ENCODE measurements at places on chromosomes 1 and 21.

DNA sequence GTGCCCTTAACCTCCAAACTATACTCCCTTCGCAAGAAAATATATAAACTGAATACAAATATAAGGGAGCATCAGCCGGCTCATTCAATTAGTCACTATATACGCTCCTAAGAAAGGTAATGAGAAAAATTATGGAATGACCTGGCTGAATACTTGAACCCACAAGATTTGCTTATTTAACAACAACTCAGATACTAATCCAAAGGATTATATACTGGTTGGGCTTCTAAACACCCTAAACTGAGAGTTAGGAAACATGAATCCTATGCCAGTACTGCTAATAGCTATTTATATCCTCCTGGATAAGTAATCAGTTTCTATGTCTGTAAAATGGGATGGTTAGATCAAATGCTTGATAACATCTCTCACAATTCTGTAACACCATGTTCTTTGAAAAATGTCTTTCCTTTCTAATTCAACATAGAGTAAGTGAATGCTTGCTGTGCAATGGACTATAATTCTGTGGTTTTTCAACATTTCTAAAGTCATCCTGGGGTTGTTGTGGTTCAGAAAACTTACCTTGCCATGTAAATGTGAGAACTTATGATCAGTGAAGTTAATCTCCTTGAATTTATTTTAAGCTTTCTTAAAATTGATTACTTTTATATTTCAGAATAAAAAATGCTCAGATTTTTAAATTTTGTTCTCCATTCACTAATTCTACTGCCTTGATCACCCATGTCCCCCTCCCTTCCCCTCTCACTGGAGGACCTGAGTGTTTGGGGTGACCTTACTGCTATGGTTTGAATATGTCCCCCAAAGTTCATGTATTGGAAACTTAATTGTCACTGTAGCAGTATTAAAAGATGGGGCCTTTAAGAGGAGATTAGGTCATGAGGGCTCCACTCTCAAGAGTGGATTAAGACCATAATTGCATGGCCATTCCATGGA lies 14.5 kb downstream of the DUSP10 start:
- DNase-seq, result no peak

- DNase-seq, result no peak
Measured at GRCh38 chr1:102852613-102853012, 255.7 kb downstream of the COL11A1 start.

DNA sequence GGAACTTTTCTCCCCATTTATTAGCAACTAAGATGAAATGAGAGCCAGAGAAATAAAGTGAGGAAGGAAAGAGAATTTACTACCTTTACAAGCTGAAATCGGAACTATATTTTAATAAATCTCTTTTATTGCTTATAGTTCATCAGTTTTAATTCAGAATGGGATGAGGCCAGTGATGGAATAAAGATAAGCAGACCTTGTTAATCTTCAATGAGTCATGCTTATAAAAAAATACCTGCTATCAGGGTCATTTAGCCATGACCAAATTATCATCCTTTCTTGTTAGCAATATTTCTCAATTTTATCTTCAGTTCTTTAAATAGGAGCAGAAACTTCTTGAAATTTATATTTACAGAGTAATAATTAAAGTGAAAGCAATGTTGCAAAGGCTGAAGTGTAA lies 26.1 kb downstream of the RGS4 start:
- DNase-seq, result no peak

DNA sequence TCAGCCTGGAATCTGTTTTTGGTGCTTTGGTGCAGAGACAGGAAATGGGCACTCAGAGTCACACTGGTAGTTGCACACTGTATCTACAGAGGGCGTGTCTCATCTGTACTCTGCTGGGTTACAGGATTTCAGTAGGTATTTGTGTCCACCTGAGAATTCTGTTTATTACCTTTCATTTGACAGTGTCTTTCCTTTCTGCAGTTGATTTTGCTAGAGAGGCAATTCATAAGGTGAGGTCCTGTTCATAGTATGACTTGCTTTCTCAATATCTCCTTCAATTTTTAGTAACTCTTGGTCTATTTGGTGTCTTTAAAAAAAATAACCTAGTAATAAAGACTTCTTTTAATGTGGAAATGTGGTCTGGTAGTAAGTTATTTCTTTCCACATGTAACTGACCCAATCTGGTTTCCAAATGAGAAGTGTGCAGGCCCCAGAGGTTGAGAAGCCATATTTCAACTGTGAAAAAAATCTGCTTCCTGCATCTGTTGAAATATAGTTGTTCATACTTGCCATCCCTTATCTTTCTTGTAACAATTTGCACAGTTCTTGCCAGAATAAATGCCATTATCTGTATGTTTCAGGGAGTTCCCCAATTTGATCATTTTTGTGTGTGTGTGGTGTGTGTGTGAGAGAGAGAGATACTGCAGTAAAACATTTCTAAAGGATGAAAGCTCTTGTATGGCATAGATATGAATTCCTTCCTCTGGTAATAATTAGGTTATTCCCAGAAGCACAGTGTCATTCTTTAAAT lies 78.4 kb upstream of the DNAJC6 start:
- DNase-seq, result no peak

- DNase-seq, result no peak
Measured at GRCh38 chr21:34802180-34802899, 133.5 kb downstream of the CLIC6 start.

DNA sequence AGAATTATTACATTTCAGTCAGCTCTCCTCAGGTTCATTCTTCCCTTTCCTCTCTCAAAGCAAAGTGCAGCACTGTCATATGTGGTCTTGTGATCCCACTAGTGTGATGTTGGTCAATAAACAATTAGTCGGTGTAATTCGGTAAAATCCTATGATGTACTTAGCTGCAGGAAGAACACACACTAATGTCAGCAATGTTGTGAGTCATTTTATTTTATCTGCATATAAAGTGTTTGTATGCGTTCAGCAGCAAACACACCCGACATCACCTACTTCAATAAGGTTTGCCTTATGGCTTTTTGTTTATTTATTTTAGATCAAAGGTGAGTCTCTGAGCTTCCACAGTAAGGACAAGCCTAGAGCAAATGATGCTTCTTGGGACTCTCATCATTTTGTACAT lies 47.8 kb downstream of the PTPN14 start:
- no peak for DNase-seq

- peak; percentile 18 for DNase-seq
Measured at GRCh38 chr1:30034627-30035521, 688.5 kb downstream of the MATN1 start.

DNA sequence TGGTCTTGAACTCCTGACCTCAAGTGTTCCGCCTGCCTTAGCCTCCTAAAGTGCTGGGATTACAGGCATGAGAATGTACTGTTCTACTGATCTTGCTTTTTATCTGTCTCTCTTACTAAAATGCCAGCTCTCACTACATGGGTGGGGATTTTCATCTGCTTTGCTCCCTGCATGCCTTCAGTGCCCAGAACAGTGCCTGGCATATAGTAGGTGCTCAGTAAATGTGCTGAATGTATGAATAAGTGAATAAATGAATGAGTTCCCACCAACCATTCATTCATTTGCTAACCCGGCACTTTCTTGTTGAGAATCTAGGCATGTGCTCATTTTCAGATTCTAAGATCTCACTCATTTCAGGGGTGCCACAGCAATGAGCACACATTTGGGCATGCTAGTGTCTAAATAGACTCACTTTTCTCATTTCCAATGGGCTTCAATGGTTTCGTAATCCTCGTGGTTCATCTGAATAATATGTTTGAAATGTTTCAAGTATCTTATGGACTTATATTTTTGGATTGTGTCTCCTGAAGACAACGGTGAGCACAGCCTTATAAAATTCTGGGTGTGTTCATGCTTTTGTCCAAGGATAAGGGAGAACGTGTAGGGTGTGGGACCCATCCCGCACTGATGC lies 7.6 kb downstream of the DHRS3 start:
- DNase-seq, result no peak

DNA sequence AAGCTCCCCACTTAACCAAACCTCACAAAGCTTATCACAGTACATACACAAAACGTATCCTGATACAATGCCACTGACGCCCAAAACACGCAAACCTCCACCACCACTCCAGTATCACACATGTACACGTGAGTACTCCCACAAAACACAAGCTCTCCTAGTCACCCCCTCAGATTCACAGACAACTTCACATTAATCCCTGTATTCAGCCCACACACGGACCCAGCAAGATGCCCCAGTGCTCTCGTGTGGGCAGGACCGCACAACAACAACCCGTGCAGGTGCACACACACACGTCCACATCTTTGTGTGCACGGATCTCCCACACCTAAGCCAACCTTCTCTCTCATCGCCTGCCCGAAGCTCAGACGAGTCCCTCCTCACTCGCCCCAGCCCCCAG lies 17.6 kb downstream of the PADI1 start:
- DNase-seq, result no peak

- peak; percentile 67 for DNase-seq
Measured at GRCh38 chr1:116910379-116911187, 867 bp downstream of the PTGFRN start.

- DNase-seq, result peak; percentile 49
Measured at GRCh38 chr1:108560189-108560873, 431 bp downstream of the EEIG2 start.

DNA sequence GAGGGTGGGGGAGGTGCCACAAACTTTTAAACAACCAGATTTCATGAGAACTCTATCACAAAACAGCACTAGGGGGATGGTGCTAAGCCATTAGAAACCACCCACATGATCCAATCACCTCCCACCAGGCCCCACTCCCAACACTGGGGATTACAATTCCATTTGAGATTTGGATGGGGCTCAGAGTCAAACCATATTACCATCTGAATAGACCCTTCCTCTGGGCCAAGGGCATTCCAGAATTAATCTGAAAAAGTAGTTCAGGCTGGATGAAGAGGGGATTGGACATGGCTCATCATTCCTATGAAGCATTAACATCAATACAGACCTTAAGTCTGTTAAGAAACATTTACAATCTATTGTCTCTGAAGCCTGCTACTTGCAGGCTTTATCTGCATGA lies 149.9 kb upstream of the DNAH14 start:
- DNase-seq, result no peak

DNA sequence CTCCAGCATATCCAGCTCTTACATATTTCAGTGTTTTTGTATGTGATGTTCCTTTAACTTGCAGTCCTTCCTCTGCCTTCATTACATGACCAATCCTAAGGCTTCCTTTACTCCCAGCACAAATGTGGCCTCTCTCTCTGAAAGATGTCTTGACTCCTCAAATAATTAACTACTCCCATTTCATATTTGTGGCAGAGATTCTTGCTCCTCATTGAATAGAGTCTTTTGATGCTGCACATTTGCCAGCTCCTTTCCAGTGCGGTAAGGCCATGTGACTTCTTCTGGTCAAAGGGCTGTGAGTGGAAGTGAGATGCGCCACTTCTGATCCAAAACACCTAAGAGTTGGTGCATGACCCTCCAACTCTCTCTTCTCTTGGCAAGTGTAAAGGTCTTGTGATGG lies 19.1 kb upstream of the LAMC1 start:
- no peak for DNase-seq

GRCh38 chr1:42214447-42214871 lies 49.9 kb upstream of the GUCA2A start:
- peak; percentile 63 for DNase-seq

DNA sequence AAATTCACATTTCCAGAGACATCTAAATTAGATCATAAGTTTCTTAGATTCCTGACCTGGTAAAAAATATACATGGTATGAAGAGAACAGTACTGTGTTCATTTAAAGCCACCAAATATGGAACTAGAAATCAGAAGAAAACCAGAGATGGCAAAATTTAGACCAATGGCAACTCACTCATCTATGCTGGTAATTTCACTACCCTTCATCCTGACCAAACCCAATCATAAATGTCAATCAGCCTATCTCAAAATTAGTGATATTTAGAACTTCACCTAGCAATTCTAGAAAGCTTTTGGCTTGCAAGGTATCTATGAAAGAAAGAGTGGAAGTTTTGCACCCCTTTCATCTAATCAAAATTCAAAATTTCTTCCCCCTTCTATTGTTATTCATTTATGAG lies 107.7 kb downstream of the NIBAN1 start:
- DNase-seq, result no peak

- no peak for DNase-seq
Measured at GRCh38 chr1:192703283-192704206, 67.6 kb downstream of the RGS13 start.

DNA sequence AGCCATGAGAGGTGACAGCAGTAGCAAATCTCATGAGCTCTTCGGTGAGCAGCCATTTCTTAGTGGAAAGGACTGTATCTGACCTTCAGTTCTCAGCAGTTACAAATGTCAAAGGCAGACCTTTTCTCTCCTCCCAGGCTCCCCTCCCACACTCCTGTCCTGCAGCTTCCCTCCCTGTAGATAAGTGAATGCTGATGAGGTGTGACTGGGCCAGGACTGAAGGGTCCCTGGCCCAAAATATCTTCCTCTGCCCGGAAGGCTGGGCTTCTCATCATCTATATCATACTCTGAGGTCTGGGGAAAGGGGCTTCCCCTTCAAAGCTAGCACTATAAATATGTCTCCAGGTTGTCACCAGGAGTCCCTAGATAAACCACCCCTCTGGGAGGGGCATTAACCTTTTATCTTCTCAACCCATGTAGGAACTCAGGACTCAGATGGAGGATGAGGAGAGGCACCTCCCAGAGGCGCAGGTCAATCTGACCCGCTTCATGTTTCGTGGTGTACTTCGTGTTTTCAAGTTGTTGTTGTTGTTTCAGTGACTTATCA lies 3.6 kb upstream of the ADAMTSL4 start:
- no peak for DNase-seq

GRCh38 chr21:39681845-39682244 lies 63.1 kb upstream of the IGSF5 start:
- no peak for DNase-seq

- peak; percentile 37 for DNase-seq
Measured at GRCh38 chr1:67105508-67105907, 29.3 kb downstream of the C1orf141 start.

GRCh38 chr1:153566414-153567371 lies 1.0 kb upstream of the S100A2 start:
- DNase-seq, result peak; percentile 98

- no peak for DNase-seq
Measured at GRCh38 chr1:222466150-222466865, 81.6 kb downstream of the HHIPL2 start.

DNA sequence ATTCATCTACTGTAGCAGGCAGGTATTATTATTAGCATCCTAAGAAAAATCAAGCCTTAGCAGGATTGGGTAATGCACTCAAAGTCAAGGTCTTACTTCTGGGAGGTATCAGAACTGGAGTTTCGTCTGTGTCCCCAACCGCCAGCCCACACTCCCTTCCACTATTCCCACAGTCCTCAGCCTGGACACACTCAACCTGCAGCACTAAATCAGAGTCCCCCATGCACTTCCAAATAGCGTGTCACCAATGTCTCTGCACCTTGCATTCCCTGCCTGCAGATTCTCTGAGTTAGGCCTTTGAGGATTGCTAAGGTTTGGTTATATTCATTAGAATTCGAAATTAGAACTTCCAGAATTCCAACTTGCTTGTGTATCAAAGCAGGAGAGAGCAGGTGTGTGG lies 3.9 kb downstream of the LYPD8 start:
- DNase-seq, result no peak

DNA sequence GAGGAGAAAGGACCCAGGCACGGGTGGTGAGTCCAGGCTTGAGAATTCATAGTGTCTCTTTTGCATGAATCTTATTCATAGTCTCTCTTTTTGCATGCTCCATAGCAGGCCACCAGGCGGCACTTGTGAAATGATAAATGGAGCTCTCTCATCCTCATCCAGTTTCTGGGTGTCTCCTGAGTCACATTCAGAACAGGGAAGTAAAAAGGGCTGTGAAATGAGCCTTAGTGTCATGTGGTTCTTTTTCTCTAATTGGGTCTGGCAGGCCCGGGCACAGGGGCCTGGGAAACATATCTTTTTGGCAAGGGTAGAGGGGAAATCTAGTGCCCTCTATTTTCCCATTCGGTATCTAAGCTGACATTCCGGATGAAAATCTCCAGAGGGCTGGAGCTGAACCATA lies 19.1 kb upstream of the NCF2 start:
- peak; percentile 60 for DNase-seq

All from colonic mucosa (tissue), 4 donors.